ENCODE measurements at places on chromosomes 11 and 22.

GRCh38 chr22:22556995-22557925 lies 1.8 kb downstream of the PRAME start:
- DNase-seq = no peak

DNA sequence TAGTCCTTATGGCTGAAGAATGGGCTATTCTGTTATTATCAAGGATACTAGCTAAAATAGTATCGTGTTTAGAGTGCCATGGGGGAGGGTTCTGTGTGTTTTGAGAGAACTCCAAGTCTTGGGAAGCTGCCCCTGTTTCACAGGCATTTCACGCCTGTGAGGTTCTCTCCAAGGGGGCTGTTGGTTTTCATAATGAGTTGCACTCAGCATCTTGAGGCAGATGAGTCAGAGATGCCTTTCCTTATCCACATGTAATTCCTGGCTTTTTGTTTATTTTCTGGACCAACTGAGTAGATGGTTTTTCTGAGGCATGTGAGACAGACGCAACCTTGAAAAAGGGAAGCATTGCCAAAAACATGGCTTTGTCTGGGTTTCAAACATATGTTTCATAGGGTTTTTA lies 203.7 kb downstream of the ARHGAP42 start:
- DNase-seq = no peak

- DNase-seq = no peak
These were observed 11.3 kb upstream of the GSTP1 start for GRCh38 chr11:67572305-67572704.

GRCh38 chr11:77884186-77884828 lies 63.4 kb downstream of the AAMDC start:
- DNase-seq = no peak
